ENCODE measurements at places on chromosomes 1 and 21. TPM values are rescaled to one million over a fixed set of nuclear protein-coding genes. Genes with fewer than 3 reads are reported as not detected.

The RNU1-3 gene
- total RNA-seq: 1,293 TPM

The LPAR3 gene
- total RNA-seq: 1.1 TPM

The ANP32E gene
- total RNA-seq: 154 TPM

DNA sequence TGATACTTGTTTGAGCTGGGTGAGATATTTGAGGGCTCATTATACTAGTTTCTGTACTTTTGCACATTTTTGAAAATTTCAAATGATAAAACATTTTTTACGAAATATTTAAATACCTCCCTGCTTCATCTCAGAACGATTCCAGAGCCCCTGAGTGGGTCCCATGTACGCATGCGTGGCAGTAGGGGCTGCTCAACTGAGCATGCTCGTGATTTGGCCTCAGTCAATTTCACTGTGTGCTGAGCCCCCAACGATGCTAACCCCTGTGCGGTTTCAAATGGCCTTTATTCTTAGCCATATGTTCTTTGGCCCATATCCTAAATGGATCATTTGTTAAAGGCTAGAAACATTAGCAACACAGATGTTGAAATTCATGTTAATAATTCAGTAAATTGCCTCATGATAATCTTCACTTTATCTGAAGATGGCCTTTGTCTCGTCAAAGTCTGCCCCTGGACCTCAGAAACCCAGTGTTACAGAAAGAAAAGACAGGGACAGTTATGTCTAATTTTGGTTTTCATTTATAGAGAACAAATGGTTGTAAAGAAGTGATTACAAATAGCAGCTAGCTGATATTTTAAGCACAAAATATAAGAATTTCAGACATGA, 108.2 kb downstream of the MRPS6 start:
- DNase-seq: no peak
- no peaks in the 10 kb centered on the region for H3K36me3 ChIP-seq
- H3K4me1 ChIP-seq: no peaks in the 10 kb centered on the region
- no peak overlapping the region for H3K4me3 ChIP-seq

- no peak for DNase-seq
- H3K27me3 ChIP-seq: no peaks in the 10 kb centered on the region
- no peaks in the 10 kb centered on the region for H3K36me3 ChIP-seq
- H3K27ac ChIP-seq: no peak overlapping the region
- H3K4me3 ChIP-seq: no peak overlapping the region
- H3K4me1 ChIP-seq: peaks cover 16% of the 10 kb centered on the region
These were observed 4.9 kb upstream of the ZNF644 start for GRCh38 chr1:91026777-91027176.

GRCh38 chr1:230072866-230073265, 5.8 kb downstream of the GALNT2 start:
- H3K27ac ChIP-seq: no peak overlapping the region
- no peak for DNase-seq
- H3K27me3 ChIP-seq: no peaks in the 10 kb centered on the region
- H3K4me1 ChIP-seq: no peaks in the 10 kb centered on the region
- H3K4me3 ChIP-seq: no peak overlapping the region

- H3K27ac ChIP-seq: no peak overlapping the region
- no peaks in the 10 kb centered on the region for H3K4me1 ChIP-seq
- no peak overlapping the region for H3K4me3 ChIP-seq
- H3K27me3 ChIP-seq: no peaks in the 10 kb centered on the region
These were observed 9.8 kb downstream of the SLC19A2 start for GRCh38 chr1:169475806-169476387.

- H3K4me3 ChIP-seq: no peak overlapping the region
- H3K4me1 ChIP-seq: peaks cover 11% of the 10 kb centered on the region
- H3K36me3 ChIP-seq: no peaks in the 10 kb centered on the region
- H3K27me3 ChIP-seq: peaks cover 12% of the 10 kb centered on the region
These were observed 14.0 kb upstream of the MMEL1 start for GRCh38 chr1:2646837-2647236.

DNA sequence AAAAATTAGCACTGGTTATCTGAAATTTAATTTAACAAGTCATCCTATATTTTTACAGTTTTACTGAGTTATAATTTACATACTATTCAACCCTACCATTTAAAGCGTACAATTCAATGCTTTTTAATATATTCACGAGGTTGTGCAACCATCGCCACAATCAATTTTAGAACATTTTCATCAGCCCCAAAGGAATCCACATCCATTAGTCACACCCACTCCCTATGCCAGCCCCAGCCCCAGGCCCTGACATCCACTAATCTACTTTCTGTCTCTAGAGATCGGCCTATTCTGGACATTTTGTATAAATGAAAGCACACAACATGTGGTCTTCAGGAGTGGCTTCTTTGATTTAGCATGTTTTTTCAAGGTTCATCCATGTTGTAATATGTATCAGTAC, 134.7 kb downstream of the PSMG1 start:
- DNase-seq: no peak
- H3K4me3 ChIP-seq: no peak overlapping the region
- H3K27me3 ChIP-seq: no peaks in the 10 kb centered on the region
- H3K4me1 ChIP-seq: no peaks in the 10 kb centered on the region
- H3K27ac ChIP-seq: no peak overlapping the region

DNA sequence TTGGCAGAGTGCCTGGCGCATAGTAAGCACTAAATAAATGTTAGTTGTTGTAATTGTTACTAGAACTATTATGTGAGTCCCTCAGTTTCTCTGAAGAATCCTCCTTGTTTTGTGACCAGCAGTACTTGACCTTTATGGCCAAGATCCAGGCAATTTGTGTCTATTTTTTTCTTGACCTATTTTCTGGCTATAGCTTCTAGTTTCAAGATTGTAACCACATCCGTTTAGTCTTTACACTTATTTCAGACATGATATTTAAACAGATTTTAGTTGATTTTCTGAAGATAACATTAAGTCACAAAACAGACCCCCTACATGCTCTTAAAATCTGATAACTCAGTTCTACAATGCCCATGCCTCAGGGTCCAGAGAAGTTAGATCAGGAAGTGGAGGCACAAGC, 50.3 kb downstream of the CDC7 start:
- H3K27ac ChIP-seq: no peak overlapping the region
- no peaks in the 10 kb centered on the region for H3K36me3 ChIP-seq
- peaks cover 88% of the 10 kb centered on the region for H3K4me1 ChIP-seq
- no peaks in the 10 kb centered on the region for H3K27me3 ChIP-seq
- DNase-seq: no peak

DNA sequence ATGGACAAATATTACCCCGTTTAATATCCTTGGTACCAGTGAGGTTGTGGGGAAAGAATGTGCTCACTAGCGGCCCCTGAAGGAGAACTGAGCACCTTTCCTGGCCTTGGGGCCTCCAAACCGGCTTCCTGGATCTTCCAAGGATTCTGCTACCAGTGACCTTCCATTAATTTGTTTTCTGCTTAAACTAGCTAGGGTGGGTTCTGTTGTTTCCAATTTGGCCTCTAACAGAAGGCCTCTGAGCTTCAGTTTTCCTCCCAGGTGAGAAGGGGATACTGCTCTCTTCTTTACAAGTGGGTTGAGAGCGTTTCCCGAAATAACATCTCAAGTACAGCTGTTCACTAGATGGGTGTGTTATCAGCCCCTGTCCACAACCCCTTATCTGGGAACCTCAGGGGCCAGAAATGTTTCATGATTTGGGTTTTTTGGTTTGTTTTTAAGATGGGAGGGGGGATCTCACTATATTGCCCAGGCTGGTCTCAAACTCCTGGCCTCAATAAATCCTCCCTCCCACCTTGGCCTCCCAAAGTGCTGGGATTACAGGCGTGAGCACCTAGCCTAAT, 16.9 kb upstream of the IFNGR2 start:
- peaks cover 41% of the 10 kb centered on the region for H3K4me1 ChIP-seq
- no peak overlapping the region for H3K27ac ChIP-seq
- H3K27me3 ChIP-seq: peaks cover 13% of the 10 kb centered on the region
